ENCODE measurements at places on chromosomes 6 and 20.

GRCh38 chr6:79030023-79030422 is 48.0 kb downstream of the PHIP start:
- DNase-seq: no peak

DNA sequence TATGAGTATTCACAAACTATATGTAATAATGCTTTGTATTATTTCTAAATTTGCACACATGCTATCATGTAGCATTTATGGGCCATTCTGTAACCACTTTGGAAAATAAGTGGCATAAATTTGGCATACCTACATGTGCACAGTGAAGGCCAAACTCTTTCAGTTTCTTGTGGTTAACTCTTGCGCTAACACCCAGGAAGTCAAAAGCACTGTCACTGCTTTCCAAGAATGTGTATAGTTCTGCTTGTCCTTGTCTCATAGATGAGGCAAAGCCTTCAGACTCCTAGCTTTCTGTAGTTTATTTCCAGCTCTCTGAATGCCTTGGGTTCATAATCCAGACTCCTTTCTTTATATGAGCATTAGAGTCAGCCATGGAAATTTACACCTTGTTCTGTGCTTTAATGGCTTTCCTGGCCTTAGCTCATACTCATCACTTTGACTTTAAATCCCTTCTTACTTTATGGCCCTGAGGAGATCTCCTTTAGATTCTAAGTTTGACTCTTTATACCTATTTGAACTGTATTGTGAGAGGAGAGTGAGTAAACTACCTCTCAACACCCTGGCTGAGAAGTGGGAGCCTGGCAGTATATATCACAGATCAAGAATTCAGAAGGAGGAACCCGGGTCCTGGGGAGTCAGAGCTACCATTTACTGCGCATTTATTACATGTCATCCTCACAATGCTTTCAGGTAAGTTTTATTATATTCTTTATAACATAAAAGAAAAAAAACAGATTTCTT is 949 bp upstream of the SLC17A3 start:
- no peak for DNase-seq

GRCh38 chr6:14235653-14236356 is 118.2 kb downstream of the CD83 start:
- DNase-seq: no peak

- no peak for DNase-seq
Measured at GRCh38 chr20:37381621-37382471, 35.9 kb downstream of the SRC start.

DNA sequence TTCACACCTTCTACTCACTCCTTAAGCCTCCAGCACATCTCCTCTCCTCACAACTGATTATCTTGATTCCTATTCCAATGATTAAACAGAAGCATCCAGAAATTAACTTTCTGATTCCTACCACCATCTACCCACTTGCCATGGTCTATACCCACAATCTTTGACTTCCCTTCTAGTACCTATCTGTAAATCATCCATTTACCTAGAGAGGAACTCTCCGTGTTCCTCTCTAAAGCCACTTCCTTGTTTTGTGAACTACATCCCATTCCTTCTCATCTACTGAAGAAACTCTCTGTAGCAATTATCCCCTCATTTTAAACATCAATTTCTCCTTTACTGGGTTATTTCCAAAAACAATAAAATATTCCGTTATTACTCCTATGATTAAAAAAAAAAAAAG is 167.3 kb downstream of the ARHGAP18 start:
- no peak for DNase-seq

- DNase-seq: no peak
Measured at GRCh38 chr20:10527781-10528180, 92.7 kb downstream of the SLX4IP start.

- DNase-seq: no peak
Measured at GRCh38 chr6:63389191-63389844, 69.5 kb upstream of the LGSN start.

- DNase-seq: no peak
Measured at GRCh38 chr6:88266126-88266525, 100.0 kb upstream of the CNR1 start.

DNA sequence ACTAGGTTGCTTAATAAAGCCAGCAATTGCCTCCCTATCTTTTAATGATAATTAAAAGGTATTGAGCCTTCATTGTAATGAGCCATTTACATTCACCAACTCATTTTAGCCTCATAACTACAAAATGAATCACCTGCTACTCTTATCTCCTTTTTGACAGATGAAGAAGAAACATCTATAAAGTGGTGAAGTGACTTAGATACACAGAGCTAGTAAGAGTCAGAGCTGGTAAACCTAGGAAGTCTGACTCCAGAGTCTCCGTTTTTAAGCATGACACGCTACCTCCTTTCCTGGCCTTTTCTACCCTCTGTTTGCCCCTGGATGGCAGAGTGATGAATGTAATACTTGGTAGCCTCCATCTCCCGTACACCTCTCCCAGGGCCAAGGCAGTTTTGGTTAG is 93.5 kb downstream of the SPTLC3 start:
- no peak for DNase-seq

GRCh38 chr6:25138934-25139415 is 140.2 kb upstream of the CARMIL1 start:
- DNase-seq: no peak

GRCh38 chr20:21583486-21584168 is 69.8 kb upstream of the NKX2-2 start:
- DNase-seq: no peak

- no peak for DNase-seq
Measured at GRCh38 chr6:13038315-13038714, 290.0 kb downstream of the TBC1D7 start.

DNA sequence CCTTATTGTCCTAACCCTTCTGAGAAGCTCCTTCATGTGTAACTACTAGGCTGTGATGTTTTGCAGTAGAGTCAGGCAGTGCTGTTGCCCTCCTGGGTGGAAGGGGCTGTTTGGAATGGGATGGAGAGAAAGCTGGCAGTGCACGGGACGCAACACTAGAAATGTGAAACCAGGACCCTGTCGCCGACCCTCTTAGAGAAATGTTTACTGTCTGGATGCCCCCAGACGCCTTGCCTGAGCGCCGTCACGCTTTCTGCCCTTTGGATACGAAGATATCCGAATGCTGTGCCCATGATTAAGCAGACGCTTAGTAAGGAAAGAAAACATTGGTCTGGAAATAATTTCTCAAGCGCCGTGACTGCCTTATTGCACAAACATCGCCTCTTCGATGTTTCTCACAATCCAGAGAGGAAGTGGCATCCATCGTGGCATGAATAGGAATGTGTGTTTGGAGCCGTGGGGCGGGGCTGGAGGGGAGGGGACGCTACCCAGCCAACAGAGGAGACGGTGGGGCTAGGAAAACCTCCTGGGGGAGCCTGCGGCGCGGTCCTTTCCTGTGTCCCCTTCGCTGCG is 661 bp upstream of the PPP1R14C start:
- no peak for DNase-seq

- no peak for DNase-seq
Measured at GRCh38 chr6:9766240-9766915, 648.5 kb downstream of the TFAP2A start.

- DNase-seq: no peak
Measured at GRCh38 chr20:57108742-57109570, 157.5 kb downstream of the BMP7 start.

DNA sequence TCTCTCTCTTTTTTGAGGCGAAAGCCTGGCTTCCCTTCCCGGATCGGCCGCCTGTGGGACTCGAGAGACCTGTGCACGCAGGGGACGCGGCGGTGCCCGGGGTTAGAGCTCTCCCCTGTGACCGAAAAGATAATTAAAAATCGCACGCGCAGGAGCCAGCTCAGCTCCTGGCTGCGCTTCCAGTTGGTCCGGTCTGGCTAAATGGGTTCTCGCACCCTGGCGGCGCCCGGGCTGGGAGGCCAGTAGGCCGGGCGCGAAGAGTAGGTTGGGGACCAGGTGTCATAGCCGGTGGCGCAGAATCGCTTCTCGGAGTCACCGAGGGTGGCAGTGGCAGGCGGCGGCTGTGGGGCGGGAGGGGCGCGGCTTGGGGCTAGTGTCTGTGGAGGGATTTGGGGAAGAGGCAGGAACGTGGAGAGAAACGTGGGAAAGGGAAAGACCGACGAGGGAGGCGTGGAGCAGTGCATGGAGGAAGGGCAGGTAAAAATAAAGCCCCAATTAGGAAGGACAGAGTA is 41.9 kb upstream of the SUPT3H start:
- no peak for DNase-seq

DNA sequence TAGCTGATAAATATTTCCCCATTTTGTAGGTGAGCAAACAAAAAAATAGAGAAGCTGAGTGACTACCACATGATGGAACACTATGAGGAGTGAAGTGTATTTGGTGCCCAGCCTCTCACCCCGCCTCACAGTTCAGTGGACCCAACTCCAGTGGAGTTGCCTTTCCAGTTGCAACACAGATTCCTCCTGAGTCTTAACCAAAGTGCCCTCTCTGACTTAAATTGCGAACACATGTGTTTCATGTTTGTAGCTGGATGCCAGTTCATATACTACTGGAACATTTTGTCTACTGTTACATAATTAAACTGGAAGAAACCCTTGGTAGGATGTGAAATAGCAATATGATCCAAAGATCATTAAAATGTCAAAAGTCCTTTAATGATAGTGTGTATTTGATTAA is 448.9 kb downstream of the COL12A1 start:
- no peak for DNase-seq

DNA sequence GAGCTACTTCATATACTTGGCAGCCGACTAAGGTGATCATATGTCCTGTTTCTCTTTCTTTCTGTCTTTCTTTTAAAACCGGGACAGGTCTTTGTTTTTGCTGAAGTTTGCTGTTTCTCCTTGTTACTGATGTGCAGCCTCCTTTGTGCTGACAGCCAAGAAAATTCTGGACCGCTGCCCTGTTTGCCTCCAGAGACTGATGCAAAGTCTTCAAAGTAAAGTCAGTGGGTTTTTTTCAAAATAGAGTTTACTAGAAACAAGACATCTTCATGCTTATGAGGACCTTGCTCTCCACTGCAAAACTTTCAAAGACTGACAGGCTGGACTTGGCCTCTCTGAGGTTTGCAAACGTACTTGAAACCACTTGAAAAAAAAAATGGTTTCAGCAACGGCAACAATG is 510.5 kb upstream of the MAP3K7 start:
- no peak for DNase-seq

DNA sequence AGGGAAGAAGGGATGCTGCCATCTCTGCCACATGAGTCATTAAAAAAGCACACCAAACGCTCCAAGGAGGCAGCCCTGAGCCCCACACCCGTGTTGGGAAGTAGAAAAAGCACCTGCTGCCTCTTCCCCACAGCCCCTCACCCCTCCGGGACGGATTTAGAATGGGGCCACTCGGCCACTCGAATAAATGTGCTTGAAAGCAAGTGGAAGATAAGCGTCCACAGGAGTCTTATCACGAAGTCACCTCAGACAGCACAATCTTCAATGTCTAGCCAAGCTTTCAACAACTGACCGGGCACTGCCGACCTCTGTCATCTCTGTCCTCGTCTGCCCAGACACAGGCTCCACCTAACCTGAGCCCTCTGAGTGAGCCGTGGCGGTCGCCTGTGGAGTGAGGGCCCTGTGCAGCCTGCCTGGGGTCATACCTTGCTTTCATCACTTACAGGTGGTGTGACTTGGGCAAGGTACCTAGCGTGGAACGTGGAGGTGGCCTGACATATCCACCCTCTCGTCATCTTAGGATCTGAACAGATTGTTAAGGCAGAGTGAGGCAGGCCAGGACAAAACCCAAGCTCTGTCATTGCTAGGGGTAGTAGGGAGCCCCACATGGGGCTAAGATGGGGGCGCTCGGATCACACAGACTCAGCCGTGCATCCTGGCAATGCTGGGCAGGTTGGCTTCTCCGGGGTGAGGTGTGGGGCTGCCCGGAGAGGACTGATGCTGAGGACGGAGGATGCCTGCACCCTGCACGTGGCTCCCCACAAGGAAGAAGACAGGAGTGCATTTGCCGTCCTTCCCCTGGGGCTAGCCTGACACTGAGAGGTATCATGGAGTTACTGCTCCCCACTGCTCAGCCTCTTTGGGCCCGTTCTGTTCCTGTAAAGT is 34.8 kb downstream of the PSMG4 start:
- DNase-seq: no peak

- DNase-seq: no peak
Measured at GRCh38 chr6:30776390-30777154, 32.2 kb upstream of the IER3 start.

- DNase-seq: peak; percentile 27
Measured at GRCh38 chr6:108945681-108946159, 97.5 kb downstream of the ARMC2 start.

DNA sequence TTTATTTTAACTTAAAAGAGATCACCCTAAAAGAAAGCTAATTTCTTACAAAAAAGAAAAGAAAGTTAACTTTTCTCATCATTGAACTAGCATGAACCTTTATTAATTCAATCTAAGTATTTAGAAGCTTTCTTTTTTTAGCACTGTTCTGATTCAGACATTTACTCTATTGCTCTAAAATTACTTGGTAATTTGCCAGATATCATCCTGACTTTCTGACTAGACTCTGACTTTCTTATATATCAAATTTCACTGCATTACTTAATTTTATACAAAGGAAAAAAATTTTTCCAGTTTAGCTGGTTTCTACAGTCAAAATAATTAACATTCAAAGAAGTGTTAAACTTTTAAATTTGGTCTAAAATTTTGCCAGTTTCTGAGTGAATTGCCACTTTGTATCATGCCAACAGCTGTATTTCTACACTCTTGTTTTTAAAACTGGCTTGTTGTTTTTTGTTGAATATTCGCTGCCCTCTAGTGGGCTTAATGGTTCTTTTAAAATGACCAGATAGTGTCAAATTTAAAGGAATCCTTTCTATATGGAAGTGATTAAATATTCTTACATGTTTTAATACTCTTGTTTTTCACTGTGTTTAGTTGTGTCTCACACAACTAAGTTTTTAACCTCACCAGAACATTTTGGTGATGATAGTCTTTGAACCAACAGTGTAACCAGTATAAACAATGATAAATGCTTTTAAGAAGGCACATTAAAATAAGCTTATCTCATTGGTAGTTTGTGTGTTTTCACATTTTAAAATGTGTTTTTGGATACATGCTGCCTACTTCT is 102.0 kb downstream of the POPDC3 start:
- peak; percentile 13 for DNase-seq

DNA sequence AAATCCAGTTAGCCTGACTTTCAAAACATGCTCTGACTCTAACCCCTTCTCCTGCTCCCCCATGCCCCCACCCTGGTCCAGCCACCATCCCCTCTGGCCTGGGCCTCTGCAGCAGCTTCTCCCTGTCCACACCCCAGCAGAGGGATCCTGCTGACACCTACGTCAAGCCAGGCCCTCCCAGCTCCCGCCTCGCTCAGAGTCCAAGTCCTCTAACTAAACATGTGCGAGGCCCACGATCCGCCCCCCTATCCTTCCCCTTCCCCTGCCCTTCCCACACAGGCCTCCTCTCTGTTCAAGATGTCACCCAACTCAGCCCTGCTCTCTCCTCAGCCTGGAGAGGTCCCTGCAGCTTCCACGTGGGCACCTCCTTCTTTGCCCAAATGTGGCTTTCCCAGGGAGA is 33.7 kb downstream of the NFATC2 start:
- DNase-seq: no peak

- no peak for DNase-seq
Measured at GRCh38 chr20:61494763-61495575, 242.9 kb downstream of the CDH4 start.

GRCh38 chr6:142635130-142635529 is 309.8 kb downstream of the HIVEP2 start:
- peak; percentile 7 for DNase-seq

- peak; percentile 47 for DNase-seq
Measured at GRCh38 chr20:57432862-57433491, 41.8 kb downstream of the RBM38 start.

GRCh38 chr20:34089655-34090345 is 22.2 kb downstream of the EIF2S2 start:
- DNase-seq: no peak

Measured in hepatic stellate cell (primary cell).